ENCODE measurements at places on chromosomes 5 and 9. TPM values are rescaled to one million over a fixed set of nuclear protein-coding genes. Genes with fewer than 3 reads are reported as not detected.

The PFN3 gene
- not detected for total RNA-seq

The SHOC1 gene
- not detected for total RNA-seq

The PAEP gene
- not detected for total RNA-seq

The PCDHB5 gene
- 1.6 TPM for total RNA-seq

The FBP2 gene
- total RNA-seq, result 0.54 TPM

The PCDHGB5 gene
- total RNA-seq, result 6.1 TPM

The GAPT gene
- 0.92 TPM for total RNA-seq

The RELL2 gene
- 0.78 TPM for total RNA-seq

The IL9 gene
- not detected for total RNA-seq

The PIK3R1 gene
- 113 TPM for total RNA-seq

The LCN6 gene
- 22.2 TPM for total RNA-seq

The PTGR1 gene
- 44.9 TPM for total RNA-seq

The REEP2 gene
- 5.2 TPM for total RNA-seq

The GCNT1 gene
- 3.2 TPM for total RNA-seq

The HNRNPA0 gene
- total RNA-seq, result 12.1 TPM

The SOX30 gene
- total RNA-seq, result 0.19 TPM

The PGM5 gene
- 151 TPM for total RNA-seq

The ZNF483 gene
- total RNA-seq, result 4.2 TPM

The PPP2CA gene
- total RNA-seq, result 149 TPM

The HTR4 gene
- 0.22 TPM for total RNA-seq

The QRFP gene
- total RNA-seq, result not detected

The COL27A1 gene
- 9.8 TPM for total RNA-seq

Measured in Right ventricle myocardium inferior (tissue), 1 donor.